GM06990 (cell line): ENCODE measurements at places on chromosomes 6 and 20.

GRCh38 chr20:4633379-4633778 is 88.3 kb upstream of the PRND start:
- DNase-seq, result no peak

GRCh38 chr20:44970243-44970757 is 4.0 kb downstream of the STK4 start:
- DNase-seq, result peak; percentile 37

- no peak for DNase-seq
Measured at GRCh38 chr20:23096986-23097520, 10.9 kb upstream of the CD93 start.

GRCh38 chr6:151661928-151662327 is 145.6 kb upstream of the ESR1 start:
- DNase-seq, result no peak

GRCh38 chr20:12670301-12670700 is 338.5 kb upstream of the SPTLC3 start:
- DNase-seq, result no peak
